Mesenteric fat pad (tissue), 1 donor: ENCODE measurements at places on chromosomes 6 and 20.
A peak's percentile ranks its signal among the peaks of the same experiment; 100 is the strongest.

DNA sequence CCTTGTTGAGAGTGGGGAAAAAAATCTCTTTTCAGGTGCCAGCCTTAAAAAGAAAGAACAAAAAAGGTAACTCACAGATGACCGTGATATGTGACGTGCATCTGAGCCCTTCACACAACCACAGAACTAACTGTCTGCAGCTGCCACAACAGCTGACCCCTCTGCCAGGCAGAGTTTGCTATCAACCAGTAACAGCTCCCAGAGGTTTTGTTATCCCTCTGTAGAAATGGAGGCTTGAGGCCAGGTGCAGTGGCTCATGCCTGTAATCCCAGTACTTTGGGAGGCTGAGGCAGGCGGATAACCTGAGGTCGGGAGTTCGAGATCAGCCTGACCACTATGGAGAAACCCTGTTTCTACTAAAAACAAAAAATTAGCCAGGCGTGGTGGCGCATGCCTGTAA lies 42.8 kb downstream of the SLC52A3 start:
- DNase-seq = no peak

GRCh38 chr6:34580707-34581560 lies 24.8 kb upstream of the SPDEF start:
- DNase-seq = peak; percentile 81

- DNase-seq = no peak
Measured at GRCh38 chr6:128574402-128574801, 54.0 kb upstream of the PTPRK start.

GRCh38 chr20:31712564-31713311 lies 9.9 kb downstream of the BCL2L1 start:
- DNase-seq = no peak

DNA sequence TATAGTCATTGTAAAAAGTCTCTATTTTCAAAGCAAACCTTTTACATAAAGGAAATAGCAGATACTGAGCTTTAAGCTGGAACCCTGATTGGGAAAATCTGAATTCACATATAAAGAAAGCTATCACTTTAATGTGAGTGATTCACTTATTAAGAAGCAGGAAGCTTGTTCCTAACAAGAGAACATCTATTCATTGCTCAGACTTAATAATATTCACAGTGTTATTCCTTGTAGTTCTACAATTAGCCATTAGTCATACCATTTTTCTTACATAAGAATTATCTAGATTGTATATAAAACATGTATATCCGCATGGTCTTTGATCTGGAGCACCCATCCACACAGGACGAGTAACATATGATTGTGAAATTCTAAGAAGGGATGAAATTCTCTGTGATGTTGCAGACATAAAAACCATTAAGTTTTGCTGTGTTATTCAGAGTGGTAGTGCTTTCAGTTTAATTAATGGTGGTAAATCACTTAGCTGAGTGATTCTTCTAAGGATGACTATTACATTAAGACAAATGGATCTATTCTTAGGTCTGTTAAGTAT lies 71.1 kb upstream of the FOXQ1 start:
- DNase-seq = no peak

DNA sequence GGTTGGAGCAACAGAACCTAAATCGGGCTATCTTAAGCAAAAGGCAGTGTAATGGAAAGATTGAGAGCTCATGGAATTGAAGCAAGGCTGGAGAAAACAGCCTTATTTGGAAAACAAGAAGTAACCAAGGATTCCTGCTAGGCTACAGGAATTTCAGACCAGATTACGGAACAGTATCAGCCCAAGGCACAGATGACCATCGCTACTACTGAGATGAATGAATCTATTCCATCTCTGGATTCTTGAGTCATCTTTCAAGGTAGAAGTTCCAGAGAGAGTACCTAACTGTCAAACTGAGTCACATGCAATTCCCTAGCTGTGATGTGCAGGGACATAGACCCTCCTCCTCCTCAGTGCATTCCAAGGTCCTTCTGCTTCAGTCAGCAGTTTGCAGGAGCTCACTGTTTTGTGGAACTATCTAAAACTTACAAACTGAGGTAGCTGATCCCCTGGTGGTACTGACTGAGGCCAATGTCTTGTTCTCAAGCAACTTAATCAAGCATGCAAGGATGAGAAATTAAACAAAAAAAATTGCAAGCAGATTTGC lies 62.0 kb upstream of the SMLR1 start:
- DNase-seq = no peak

GRCh38 chr6:110488606-110489190 lies 12.3 kb upstream of the SLC22A16 start:
- DNase-seq = no peak

DNA sequence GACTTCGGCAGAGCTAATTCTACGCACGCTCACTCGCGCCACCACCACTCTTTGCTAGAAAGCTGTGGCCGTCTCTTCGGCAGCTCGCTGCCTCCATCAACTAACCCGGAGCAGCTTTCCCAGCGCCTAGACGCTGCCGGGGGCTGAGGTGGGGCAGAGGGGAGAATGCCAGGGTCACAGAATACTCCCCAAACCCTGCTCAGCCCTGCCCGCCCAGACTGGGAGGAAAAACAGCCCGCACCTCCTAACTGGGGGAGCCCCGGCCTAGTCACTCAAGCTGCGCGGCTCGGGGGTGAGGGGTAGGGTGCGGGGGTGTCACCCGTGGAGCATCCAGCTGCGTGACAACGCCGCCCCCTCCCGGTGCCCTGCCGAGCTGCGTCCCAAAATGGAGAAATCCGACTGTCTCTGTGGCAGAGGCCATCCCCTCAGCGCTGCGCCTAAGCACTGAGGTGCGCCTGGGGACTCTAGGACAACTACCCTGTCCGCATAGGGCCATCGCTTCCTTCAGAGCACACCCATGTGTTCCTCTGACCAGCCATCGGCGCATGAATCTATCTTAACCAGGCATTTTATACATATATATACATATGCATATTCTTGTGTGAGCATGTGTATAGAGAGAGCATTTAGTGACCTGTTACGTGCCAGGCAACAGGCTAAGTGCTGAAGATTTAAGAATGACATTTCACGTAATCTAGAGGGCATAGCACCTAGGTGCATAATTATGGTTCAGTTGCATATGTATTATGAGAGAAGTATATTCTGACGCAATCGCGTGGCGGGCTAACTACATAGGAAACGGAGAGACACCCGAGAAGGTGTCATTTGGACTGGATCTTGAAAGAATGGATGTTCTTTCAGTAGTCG lies 1.5 kb upstream of the TENT5A start:
- DNase-seq = peak; percentile 96
